ENCODE measurements at places on chromosomes 5 and 9.

DNA sequence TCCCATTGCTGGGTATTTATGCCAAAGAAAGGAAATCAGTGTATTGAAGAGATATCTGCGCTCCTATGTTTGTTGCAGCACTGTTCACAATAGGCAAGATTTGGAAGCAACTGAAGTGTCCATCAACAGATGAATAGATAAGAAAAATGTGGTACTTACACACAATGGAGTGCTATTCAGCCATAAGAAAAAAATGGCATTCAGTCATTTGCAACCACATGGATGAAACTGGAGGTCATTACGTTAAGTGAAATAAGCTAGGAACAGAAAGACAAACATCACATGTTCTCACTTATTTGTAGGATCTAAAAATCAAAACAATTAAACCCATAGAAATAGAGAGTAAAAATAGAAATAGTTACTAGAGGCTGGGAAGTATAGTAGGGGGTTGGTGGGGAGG, 1133.1 kb upstream of the ACO1 start:
- DNase-seq = no peak

- DNase-seq = no peak
These were observed 2.1 kb downstream of the MAP3K1 start for GRCh38 chr5:56817263-56818014.

- DNase-seq = no peak
These were observed 148.3 kb downstream of the RANBP17 start for GRCh38 chr5:171010086-171010485.

DNA sequence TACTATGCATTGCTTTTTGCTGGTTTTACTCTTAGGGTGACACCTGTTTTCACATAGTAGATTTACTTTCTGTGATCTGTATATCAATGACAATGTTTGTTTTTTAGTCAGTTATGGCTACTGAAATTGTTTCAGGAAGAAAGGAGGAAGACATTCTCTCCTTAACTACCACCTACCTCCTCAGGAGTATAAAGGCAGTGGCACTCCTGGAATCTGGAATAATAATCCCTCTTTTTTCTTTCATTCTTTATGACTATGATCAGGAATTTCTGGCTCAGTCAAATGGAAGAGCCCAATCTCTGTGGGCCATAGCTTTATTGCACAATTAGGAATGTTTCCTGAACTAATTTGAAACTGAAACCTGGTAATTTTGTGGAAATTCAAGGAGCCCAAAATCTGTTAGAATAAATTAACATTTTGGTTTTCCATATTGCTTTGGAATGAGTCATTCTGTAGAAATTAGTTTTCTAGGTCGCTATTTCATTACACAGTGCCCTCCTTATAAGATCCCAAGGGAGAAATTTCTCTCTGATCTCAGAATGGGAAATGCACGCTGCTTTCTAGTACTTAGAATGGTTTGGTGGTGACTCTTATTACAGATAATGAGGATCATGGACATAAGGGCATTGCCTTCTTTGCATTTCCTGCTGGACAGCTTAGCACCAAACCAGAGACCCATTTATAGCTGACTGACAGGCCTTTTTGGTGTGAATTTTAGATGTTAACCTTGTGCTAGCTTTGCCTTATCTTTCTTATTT, 95.3 kb upstream of the VLDLR start:
- DNase-seq = no peak

DNA sequence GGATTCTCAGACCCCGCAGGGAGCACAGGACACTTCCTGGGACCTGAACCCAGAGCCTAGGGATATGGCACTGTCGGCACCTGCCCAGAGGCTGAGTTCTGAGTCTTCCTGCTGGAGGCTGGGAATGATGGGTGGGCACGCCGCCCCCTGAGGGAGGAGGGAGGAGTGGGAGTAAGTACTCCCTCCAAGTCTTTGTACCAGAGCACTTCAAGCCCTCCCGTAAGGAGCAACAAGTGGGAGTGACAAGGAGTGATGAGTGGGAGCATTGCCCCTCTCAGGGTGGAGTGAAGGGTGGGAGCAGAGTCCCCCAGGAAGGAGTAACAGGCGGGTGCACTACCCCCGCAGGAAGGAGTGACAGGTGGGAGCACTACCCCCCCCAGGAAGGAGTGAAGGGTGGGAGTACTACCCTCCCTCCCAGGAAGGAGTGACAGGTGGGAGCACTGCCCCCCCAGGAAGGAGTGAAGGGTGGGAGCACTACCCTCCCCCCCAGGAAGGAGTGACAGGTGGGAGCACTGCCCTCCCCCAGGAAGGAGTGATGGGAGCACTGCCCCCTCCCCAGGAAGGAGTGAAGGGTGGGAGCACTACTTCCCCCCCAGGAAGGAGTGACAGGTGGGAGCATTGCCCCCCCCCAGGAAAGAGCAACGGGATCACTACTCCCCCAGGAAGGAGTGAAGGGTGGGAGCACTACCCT, 100.1 kb downstream of the CACNA1B start:
- no peak for DNase-seq

DNA sequence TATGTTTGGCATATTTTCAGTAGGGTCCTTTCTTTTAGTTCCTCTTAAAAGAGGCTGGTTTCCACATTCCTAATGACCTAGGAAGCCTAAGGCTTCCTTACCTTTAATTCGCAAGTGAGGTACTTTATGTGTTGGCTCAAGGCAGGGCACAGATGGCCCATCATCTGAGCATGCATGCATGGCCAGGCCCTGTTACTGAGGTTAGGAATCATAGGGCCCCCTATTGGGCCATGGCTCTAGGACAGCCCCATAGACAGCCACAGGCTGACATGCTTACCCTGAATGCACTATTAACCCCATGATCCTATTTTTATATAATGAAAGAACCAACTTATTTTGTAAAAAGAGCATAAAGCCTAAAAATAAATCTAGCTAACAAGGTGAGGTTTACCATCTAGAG, 271.4 kb downstream of the ELAVL2 start:
- DNase-seq = no peak

All from RCC 7860 (cell line).